Stimulated activated CD4-positive, alpha-beta T cell treated with anti-CD3 and anti-CD28 coated beads, Interleukin-1b, Interleukin-23, amount 100 ng/mL, for 1 hour (primary cell): ENCODE measurements at places on chromosomes 3 and 15.
A peak's percentile ranks its signal among the peaks of the same experiment; 100 is the strongest.

DNA sequence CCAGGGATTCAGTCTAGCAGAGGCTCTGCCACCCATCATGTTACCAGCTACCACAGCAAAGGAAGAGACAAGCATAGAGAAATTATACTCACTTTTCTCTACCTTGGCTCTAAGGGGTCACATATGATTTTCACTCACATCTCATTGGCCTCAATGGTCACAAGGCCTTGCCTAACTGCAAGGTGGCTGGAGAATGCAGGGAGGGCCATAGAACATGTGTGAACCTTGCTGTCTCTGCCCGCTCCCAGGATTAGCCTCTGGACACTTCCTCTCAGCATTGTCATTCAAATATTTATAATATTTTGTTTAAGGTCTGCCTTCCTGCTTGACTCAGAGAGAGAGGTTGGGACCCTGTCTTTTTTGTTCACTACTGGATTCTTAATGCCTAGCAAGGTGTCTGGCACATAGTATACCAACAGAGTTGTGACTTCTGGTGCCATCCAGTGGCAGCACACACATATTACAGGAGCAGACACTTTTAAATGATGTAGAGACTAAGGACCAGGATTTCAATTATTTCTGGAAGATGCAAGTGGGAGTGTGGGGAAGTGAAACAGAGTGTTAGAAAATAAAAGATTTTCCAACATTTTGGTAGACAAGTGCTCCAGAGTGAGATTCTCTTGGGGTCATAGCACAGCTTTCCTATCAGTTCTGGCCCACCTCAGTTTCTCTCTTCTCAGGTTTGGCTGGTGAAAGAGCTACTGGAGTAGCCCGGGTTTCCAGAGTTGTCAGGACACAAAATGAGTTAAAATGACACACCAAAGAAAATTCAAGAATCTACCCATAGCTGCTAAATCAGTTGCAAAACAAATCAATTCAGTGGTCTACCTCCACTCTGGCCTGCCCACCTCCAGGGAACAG is 119.0 kb upstream of the RASGRP1 start:
- peak; percentile 54 for DNase-seq

DNA sequence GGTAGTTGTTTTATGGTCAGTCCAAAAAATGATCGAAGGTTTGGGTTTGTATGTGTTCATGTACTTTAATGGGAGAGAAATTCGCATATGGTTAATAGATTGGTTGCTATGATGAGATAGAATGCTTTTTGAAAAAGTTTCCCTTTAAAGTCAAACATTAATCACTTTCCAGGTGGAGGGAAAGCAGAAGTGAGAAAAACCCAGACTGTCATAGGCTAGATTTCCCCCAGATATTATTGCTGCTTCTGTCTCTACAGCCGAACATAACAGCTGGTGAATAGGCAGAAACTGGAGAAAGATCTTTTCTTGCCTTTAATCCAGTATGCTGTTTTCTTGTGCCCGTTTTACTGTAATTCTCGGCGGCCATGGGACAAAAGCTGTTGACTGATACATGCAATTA is 287.6 kb downstream of the SOX2 start:
- no peak for DNase-seq

- no peak for DNase-seq
Measured at GRCh38 chr3:66297900-66298299, 77.1 kb downstream of the SLC25A26 start.

DNA sequence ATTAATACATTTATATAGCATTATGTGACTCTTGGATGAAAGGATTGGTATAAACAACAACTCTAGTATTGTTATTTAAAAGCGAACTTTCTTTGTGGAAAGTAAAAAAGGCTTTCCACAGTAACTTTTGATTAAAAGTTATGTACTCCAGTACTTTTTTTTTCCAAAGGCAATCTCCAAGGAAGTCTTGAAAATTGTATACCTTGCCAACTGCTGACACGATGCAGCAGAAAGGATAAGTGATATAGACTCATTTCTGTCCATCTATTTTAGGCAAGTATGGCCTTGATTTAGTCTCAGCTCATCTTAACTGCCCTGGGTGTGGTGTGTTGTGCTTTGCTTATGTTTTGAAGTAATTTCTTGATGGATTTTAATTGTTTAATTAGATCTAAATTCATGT is 79.7 kb downstream of the OTOL1 start:
- DNase-seq: no peak

DNA sequence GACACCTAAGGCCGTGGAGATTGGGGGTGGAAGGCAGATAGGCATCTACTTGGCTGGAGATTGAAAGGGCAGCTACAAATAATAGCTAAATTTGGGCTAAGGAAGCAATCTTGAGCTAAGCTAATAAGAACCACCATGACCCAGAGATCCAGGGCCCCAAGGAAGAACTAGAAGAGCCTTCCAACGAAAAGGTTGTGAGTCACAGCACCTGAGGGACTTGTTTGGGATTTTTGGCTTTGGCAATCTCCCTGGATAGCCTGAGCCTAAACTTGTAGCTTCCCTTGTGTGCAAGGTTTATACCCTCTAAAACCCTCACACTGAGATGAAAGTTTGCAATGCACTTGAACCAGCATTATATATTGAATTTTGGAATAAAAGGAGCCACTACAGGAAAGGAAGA is 364.0 kb upstream of the IL12A start:
- no peak for DNase-seq

DNA sequence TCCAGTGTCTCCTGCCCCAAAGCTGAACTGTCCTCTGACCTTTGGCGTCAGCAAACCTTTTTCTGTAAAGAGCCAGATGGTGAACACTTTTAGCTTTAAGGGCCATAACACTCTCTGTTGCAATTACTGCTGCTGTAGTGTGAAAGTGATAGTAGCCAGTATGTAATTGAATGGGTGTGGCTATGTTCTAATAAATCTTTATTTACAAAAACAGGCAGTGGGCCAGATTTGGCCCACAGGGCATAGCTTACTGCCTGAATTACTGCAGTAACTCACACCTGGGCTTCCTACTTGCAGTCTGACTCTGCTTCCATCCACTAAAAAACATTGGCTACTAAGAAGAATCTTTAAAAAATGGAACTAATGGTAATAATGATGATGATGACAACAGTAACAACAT is 68.0 kb upstream of the SLC6A11 start:
- no peak for DNase-seq

DNA sequence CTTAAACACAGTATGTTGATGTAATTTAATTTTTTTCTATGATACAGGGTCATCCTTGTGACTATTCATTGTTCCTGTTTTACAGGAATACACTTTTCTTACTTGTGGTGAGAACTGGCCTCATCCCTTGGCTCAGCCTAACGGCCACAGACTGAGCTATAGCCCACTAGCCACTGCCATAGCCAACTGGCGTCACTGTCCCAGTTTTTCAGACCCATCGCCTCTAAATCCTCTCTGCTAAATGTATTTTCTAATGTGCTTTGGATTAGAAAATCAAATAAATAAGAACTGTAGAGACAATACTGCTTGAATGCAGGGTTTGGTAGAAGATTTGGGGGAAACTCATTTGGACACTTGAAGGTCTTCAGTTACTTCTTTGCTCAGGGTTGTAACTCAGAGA is 113.1 kb downstream of the TIGIT start:
- no peak for DNase-seq

DNA sequence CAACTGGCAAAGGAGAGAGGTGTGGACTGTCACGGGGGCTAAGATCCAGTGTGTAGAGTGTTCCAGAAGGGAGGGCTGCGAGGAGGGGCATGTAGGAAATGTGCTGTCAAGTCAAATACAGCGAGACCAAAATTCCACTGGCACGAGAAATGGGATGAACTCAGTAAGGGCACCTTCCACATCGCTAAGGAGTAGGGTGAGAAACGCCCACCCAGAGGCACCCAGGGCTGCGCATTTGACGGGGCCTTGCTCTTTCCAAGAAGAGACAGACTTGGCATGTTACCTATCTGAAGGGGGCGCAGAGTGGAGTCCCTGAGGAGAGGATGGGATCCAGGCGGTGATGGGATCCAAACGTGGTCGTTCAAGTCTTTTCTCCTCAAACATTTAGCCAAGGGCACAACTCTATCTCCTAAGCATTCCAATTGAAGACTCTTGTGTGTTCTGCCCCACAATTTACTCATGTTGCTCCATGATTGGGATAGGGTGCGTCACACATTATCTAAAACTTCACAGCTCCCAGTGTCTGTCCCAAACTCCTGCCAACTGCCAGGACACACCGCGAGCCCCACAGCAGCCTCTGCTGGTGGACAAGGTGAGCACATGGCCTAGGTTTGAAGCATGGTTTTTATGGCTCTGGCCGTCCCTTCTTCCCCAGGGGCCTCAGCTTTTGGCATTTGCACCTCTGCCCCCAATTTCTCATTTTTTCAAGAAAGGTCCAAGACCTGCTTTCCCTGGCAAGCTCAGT is 7.6 kb downstream of the SELENOS start:
- no peak for DNase-seq

GRCh38 chr3:62433396-62433795 is 60.0 kb upstream of the FEZF2 start:
- no peak for DNase-seq

- DNase-seq: no peak
Measured at GRCh38 chr15:89395996-89396395, 61.4 kb upstream of the POLG start.

- DNase-seq: no peak
Measured at GRCh38 chr3:39727415-39727814, 82.0 kb upstream of the MYRIP start.

- no peak for DNase-seq
Measured at GRCh38 chr3:70183781-70184504, 128.5 kb downstream of the MDFIC2 start.

- no peak for DNase-seq
Measured at GRCh38 chr3:44906997-44907396, 32.6 kb downstream of the TGM4 start.

DNA sequence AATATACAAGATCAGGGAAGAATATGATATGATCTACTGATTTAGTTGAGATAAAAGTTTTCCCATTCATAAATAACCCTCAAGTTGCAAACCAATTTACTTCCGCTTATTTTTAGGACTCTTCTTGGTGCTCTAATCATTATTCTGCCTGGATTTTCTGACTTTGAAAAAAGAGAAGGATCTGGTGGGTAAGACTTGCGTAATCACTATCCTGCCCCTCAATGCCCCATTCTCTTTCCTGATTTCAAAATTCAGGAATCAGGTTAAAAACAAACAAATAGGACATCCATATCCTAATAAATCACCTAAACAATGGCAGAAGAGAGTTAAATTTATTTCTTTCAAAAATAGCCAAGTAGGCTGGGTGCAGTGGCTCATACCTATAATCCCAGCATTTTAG is 127.5 kb downstream of the CLASP2 start:
- no peak for DNase-seq

DNA sequence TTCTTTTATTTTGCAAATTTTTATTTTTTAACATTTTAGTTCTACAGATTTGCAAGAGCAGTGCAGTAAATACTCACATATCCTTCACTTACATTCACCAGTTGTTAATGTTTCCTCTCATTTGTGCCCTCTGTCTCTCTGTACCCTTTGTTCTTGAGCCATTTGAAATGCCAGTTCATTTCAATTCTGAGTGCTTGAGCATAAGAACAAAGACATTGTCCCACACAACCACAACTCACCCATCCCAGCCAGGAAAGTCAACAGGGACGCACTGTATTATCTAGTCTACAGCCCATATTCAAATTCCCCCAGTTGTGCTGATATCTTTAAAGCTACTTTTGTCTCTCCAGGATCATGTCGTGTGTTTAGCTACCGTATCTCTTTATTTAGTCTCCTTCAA is 141.4 kb upstream of the SLC6A11 start:
- no peak for DNase-seq

DNA sequence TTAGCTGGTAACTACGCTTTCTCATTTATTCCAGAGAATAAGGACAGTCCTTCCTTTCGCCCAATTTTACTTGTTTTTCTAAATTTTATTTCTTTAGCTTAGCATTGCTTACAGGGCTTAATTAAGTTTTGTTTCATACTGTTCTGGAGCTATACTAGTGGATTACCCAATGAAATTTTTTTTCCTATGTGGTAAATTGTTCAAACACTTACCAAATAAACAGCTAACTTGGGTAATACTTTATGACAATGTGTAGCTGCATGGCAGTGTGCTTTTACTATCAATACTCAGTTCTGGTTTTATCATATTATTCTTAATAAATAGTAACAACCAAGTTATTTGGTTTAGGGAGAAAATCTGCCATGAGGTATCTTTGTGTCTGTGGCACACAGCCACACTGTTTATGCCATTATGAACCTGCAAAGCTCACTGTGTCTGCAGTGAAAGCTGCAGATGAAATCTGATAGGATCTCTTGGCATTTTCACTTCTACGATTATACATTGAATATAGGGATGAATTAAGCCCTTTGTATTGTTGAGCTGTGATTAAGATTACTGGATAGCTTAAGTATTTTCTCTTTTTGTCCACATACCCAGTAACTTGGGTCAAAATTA is 37.2 kb downstream of the UBE2E2 start:
- no peak for DNase-seq

DNA sequence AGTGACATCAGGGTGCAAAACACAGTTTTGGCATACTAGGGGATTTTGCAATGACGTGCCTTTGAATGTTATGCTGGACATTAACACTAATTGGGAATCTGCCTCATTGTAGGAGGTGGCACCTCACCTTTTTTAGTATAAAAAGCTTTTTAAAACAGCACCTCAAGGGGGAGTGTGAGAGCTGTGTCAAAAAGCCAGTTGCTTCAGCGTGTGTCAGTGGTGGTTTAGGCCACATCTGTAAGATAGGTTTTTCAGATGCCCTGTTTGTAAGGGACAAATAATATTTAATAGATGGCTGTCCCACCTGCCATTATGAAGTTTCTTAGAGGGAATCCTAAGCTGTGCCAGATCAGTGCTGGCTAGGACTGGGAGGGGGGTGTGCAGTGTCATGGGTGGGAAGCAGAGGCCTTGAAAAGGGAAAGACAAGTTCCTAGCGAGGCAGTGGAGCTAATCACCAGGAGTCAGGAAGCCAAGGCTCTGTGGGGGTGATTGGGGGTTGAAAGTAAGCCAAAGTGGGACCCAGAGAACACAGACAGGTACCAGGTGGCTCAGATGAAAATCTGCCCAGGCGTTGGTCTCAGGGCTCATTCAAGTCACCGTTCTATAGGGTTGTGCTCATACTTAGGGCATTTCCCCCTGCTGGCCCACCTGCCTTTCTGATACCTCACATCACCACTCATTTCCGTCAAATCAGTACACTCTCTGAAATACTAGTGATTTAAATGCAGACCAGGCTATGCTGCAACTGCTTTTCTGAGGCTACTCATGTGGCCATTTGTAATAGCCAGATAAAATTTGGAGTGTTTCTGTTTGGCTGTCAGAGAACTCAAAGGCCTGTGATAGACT is 120.5 kb downstream of the BBX start:
- DNase-seq: no peak

DNA sequence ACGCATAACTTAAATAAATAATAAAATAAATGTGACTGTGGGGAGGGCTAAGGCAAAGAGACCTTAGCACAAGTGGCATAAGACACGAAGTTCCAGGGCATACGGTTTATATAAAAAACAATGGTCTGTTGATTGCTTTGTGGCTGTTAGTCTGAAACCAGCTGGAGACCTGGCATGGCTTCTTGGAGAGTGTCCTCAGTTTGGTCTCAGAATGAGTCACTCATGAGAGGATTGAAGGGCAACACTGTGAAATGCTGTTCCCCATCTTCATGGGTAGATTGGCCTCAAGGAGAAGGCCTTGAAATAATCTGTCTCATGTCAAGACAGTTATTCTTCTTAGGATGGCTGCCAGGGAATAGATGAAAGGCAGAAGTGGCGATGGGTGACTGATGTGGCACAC is 62.2 kb downstream of the SOX2 start:
- no peak for DNase-seq

- DNase-seq: no peak
Measured at GRCh38 chr3:109154979-109155378, 18.5 kb downstream of the C3orf85 start.
